ENCODE measurements at places on chromosomes 1 and 21. TPM values are rescaled to one million over a fixed set of nuclear protein-coding genes. Genes with fewer than 3 reads are reported as not detected.

Gene PIK3C2B
- total RNA-seq = 156 TPM

DNA sequence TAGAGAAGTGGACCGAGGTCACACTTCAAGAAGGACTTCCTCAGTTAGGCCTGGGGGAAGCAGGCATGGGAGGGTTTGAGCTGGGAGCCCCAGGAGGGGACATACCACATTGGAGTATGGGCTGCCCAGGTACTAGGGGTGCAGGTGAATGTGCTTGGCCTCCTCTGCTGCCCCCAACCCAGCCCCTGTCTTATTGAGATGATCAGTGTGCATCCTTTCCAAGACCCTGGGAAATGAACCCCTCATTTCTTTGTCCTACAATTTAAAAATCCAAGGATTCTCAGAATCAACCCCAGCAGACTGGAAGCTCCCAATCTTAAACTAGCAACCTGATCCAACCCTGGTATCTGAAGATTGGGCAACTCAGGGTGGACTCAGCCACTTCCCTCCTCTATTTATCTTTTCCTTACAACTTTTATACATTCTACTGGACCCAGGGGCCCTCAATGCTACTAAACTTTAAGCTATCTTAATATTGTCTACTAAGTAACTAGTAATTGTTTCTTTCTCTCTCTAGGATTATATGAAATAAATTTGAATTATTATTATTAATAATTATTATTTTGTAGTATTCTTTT, 9.1 kb downstream of the MEX3A start:
- H3K4me1 ChIP-seq = peaks cover 43% of the 10 kb centered on the region
- H3K27ac ChIP-seq = peak overlapping the region; percentile 70
- H3K4me3 ChIP-seq = peak overlapping the region; percentile 67
- H3K27me3 ChIP-seq = peaks cover 15% of the 10 kb centered on the region

DNA sequence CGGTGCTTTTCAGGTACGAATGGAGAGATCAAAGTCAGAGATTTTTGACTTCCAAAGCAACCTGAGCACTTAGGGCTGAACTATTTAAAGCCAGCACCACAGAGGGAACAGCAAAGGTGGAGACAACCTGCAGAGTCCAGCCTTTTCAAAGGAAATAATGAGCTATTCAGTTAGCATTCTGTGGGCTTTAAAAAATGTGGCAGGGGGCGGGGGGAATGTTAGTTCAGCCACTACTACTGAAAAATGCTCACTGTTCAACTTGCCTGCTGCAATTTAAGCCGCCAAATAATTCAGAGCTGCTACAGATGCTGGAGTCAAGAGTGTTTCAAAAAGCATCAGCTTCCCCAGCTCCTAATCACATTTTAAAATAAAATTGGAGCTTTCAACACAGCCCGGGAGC, 473.3 kb upstream of the PLXNA2 start:
- H3K4me3 ChIP-seq = no peak overlapping the region
- H3K36me3 ChIP-seq = peaks cover 11% of the 10 kb centered on the region
- no peak for DNase-seq
- no peak overlapping the region for H3K27ac ChIP-seq

- peaks cover 2% of the 10 kb centered on the region for H3K4me1 ChIP-seq
- DNase-seq = no peak
- H3K27me3 ChIP-seq = no peaks in the 10 kb centered on the region
- H3K4me3 ChIP-seq = no peak overlapping the region
- H3K36me3 ChIP-seq = no peaks in the 10 kb centered on the region
These were observed 31.4 kb downstream of the SLC44A3 start for GRCh38 chr1:94851571-94851970.

GRCh38 chr1:232587141-232588008, 42.6 kb downstream of the SIPA1L2 start:
- no peak for DNase-seq
- peaks cover 49% of the 10 kb centered on the region for H3K4me1 ChIP-seq
- no peak overlapping the region for H3K27ac ChIP-seq
- H3K4me3 ChIP-seq = no peak overlapping the region
- peaks cover 5% of the 10 kb centered on the region for H3K27me3 ChIP-seq
- no peaks in the 10 kb centered on the region for H3K36me3 ChIP-seq

DNA sequence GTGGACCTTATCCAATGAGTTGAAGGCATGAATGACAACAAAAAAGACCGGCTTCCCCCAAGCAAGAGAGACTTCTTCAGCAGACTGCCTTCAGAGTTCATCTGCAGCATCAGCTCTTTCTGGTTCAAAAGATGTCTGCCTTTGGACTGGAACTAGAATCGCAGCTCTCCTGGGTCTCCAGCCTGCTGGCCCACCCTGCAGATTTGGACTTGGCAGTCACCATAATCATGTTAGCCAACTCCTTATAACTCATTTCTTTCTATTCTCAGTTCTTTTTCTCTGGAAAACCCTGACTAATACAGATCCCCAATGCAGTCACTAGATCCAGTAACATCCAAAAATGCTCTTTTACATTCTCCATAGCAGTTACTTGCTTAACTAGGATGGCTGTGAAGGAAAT, 89.2 kb upstream of the MARK1 start:
- DNase-seq = no peak
- H3K27me3 ChIP-seq = no peaks in the 10 kb centered on the region
- no peak overlapping the region for H3K27ac ChIP-seq
- no peak overlapping the region for H3K4me3 ChIP-seq
- no peaks in the 10 kb centered on the region for H3K4me1 ChIP-seq
- no peaks in the 10 kb centered on the region for H3K36me3 ChIP-seq

Gene AADACL3
- total RNA-seq = not detected

Gene GUCA2B
- total RNA-seq = not detected

Gene MATN1
- 0.22 TPM for total RNA-seq

Gene NADK
- total RNA-seq = 66.0 TPM

DNA sequence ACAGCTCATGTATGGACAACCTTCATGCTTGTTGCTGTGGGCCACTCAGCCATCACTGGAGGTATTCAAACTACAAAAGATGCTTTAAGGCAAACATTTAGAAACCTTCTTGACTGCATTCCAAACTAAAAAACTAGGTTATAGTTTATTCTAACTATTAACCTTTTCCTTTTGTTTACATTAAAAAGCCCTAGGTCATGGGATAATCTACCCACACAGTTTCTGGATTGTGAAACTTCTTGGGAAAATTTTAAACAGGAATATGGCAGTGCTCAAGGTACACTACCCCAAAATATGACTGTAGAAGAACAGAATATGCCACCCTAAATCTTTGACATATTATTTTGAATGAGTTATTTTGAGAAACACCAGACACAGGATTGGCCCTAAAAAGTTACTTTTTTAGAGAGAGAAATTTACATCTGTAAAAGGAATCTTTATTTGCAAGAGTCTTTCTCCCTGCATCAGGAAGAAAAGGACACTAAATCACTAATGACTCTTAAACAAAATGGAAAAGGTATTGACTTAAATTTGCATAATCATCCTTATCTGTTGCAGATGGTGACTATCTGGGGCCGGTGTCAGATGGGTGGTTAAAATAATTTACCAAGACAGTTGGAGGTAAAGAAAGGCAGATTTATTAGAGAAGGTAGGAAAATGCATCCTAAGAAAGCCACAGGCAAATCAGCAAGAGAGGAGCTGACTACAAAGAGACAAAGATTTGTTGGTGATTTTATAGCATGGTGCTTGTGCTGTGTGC, 25.1 kb upstream of the NUF2 start:
- peaks cover 28% of the 10 kb centered on the region for H3K4me1 ChIP-seq
- peak overlapping the region; percentile 63 for H3K27ac ChIP-seq
- H3K36me3 ChIP-seq = peaks cover 4% of the 10 kb centered on the region
- no peak for DNase-seq

Gene AIRE
- total RNA-seq = not detected

Gene TNFRSF18
- 3.0 TPM for total RNA-seq

DNA sequence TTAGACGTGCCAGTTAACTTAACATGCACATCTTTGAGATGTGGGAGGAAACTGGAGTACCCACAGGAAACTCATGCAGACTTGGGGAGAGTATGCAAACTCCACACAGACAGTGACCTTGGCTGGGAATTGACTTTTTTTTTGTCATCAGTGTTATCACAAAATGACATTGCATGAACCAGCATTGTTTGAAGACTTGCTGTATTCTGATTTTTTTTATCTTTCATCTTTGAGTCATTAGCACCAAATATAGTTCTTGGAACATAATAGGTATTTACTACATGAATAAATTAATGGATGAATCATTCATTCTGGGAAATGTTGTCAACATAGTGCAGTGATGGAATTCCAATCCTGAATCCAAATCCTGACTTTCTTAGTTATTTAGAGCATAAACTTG, 77.0 kb downstream of the ATF6 start:
- H3K27me3 ChIP-seq = no peaks in the 10 kb centered on the region
- no peak overlapping the region for H3K27ac ChIP-seq
- DNase-seq = no peak
- peaks cover 4% of the 10 kb centered on the region for H3K36me3 ChIP-seq
- H3K4me3 ChIP-seq = no peak overlapping the region

- H3K36me3 ChIP-seq = peaks cover 24% of the 10 kb centered on the region
- no peaks in the 10 kb centered on the region for H3K27me3 ChIP-seq
- no peak overlapping the region for H3K27ac ChIP-seq
- no peak for DNase-seq
These were observed 20.1 kb downstream of the NTPCR start for GRCh38 chr1:232970508-232970907.

- H3K27ac ChIP-seq = no peak overlapping the region
- H3K4me1 ChIP-seq = peaks cover 2% of the 10 kb centered on the region
- DNase-seq = no peak
- H3K27me3 ChIP-seq = no peaks in the 10 kb centered on the region
These were observed 358.4 kb upstream of the SGIP1 start for GRCh38 chr1:66175581-66175980.

- no peak for DNase-seq
- H3K4me3 ChIP-seq = peak overlapping the region; percentile 39
- H3K27me3 ChIP-seq = peaks cover 11% of the 10 kb centered on the region
- H3K27ac ChIP-seq = no peak overlapping the region
- peaks cover 4% of the 10 kb centered on the region for H3K4me1 ChIP-seq
These were observed 41.9 kb downstream of the RCSD1 start for GRCh38 chr1:167671727-167672511.

Gene SDF4
- 89.2 TPM for total RNA-seq

Measured in glutamatergic neuron (in vitro differentiated cells).